ENCODE measurements at places on chromosomes 6 and 20.
A peak's percentile ranks its signal among the peaks of the same experiment; 100 is the strongest.

DNA sequence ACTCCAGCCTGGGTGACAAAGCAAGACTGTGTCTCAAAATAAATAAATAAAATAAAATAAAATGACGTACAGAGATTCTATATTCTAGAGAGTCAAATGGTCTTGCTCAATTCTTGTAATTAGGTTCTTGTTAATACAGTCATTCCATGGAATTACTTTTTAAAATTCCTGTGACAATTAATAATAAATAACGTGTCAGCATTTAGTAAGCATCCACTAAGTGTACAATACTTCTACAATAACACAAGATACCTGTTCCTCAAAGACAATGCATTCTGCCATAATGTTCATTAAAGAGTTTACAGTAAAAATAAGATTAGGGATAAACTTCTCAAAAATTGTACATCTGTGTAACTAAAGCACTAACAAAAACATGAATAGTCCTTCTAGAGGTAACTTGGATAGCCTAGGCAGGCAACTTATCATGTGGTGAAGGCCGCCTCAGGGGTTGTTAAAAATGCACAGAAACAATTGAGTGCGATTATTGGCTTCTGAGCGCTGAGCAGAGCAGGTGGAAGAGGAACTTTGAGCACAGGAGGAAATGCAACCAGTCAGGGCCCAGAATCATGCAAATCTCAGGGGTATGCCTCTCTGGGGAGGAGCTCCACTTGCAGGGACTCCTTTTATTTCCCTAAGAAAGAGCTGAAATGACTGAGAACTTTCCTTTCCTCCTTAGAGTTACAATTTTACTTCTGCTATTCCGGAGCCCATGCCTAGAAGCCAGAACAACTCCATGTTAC lies 37.1 kb downstream of the QRSL1 start:
- no peak for DNase-seq

DNA sequence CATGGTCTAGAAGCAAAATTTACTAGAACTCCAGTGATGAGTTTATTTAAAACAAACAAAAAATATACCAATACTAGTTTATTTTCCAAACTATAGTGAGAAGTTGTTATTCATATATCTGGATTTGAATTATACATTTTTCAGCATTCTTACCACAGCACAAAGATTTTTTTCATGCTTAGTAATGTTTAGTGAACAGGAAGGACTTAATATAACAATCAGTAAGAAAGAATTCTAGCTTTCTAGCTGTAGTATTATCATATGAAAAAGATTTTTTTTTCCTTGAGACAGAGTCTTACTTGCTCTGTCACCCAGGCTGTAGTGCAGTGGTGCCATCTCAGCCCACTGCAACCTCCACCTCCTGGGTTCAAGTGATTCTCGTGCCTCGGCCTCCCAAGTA lies 13.8 kb downstream of the MARCKS start:
- no peak for DNase-seq

GRCh38 chr20:49519777-49520359 lies 37.4 kb upstream of the KCNB1 start:
- DNase-seq = no peak

- no peak for DNase-seq
Measured at GRCh38 chr20:41218466-41218865, 81.1 kb downstream of the PLCG1 start.

GRCh38 chr6:112253841-112254816 lies at the start of gene LAMA4:
TSS of gene LAMA4 (minus strand) at chr6:112254567. CDS start at chr6:112254150, 417 bp downstream.
- DNase-seq = no peak

DNA sequence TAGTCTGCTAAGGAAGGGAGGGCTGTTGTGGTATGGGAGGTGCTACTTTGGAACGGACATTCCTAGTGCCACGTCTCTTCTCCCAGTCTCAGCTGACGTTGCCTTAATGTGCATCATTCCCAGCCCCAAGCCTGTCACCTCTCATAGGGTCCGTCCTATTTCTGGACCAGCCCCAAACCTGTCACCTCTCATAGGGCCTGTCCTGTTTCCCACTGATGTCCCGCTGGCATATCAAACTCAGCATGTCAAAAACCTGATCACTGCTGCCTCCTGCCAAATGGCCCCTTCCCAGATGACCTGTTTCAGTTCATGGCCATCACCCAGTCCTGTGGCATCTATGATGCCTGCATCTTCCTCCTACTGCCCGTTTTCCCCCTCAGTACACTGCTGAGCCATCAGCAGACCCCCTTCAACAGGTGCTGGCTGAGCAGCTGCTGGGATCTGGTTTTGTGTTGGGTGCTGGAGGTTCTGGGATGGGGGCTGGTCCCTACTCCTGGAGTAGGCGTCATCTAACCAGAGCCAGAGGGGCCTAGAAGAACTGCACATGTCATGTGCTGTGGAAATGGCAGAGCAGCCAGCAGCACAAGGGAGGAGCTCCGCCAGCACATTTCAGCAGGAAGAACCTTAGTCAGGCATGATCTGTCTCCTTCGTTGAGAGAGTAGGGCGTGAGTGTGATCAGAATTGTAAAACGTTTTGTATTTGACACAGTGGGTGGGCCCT lies 3.3 kb downstream of the ENTPD6 start:
- DNase-seq = no peak

GRCh38 chr6:22892452-22892851 lies 323.1 kb downstream of the HDGFL1 start:
- no peak for DNase-seq

GRCh38 chr20:1212607-1213396 lies 9.5 kb downstream of the C20orf202 start:
- DNase-seq = peak; percentile 40

DNA sequence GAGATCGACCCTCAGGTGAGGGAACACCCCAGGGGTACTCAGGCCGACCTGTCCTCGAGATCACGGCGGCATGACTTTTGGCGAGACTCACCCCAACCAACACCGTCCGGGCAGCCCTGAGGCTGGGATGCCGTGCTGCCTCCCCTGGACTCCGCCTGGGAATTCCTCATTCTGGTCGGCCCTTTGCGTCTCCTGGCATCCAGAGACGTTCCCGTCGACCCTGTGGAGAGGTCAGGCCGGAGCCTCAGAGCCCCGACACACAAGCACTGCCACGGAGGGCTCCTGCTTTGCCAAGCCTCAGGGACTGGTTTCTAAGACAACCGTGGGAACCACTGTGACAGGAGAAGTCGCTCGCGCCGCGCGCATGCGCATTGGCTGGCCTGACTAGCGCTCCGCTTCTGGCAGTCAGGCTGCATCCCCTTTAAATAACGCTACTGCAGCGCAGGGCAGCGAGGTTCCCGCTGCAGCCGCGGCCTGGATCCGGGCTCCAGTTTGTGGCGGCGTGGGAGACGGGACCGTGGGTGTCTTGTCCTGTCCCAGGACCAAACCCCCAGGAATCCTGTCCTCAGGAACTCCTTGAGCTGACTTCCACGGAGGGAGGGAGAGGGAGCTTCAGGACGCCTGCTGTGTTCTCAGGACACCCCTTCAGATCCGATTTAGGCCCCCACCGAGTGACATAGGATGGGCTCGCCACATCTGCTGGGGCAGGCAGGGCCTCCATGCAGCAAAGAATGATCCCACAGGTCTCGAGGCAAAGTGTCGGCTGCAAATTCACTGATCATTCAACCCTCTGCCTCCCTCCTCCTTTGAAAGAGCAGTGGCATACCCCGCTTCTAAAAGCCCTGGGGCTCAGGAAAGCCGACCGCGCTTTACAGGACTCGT lies 163.2 kb upstream of the ZNF337 start:
- peak; percentile 32 for DNase-seq

DNA sequence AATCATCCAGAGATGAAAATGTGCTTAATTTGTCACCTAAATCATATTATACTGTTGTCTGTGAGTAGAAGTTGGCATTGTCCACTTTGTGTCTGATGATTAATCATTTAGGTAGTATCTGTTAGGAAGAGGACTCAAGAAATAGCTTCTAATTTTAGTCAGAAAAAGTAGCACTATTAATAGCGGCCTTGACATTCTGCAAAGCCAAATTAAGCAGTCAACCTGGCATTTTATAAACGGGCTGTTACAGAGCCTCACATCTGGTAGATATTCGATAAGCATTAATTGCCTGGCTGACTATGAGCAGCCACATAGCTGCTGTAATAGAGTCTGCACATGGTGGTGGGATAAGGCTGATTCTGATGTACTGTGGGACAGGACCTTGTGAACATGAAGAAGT lies 99.5 kb downstream of the KLHL32 start:
- DNase-seq = no peak

- DNase-seq = no peak
Measured at GRCh38 chr6:143647732-143648131, 30.0 kb upstream of the PHACTR2 start.

GRCh38 chr6:113607821-113608545 lies 249.2 kb upstream of the MARCKS start:
- no peak for DNase-seq

GRCh38 chr6:147207351-147207750 lies 3.1 kb downstream of the STXBP5 start:
- no peak for DNase-seq

DNA sequence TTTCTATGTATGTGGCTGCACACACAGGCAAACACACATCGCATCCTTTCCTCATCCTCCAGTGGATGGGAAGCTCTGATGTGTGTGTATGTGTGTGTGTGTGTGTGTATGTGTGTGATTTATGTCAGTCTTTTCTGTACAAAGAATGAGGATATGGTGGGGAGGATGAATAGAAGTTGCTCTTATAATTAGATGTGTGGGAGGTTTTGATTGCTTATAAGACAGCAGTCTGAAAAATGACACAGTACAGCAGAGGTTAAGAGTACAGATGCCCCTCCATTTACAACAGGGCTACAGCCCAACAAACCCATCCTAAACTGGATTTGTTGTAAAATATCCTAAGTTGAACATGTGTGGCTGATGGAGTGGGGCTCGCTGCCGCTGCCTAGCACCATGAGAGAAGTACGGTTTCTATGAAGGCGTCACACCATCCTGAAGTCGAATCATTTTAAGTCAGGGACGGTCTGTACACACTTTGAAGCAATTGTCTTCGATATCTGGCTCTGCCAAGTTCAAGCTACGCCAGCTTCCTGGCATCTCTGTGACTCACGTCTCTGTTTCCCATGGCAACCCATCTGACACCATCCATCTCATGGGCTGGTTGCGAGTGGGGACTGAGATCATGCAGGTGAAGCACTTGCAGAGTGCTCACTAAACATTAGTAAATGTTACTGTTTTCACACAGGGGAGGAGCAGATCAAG lies 252.6 kb downstream of the MYLK4 start:
- DNase-seq = no peak

DNA sequence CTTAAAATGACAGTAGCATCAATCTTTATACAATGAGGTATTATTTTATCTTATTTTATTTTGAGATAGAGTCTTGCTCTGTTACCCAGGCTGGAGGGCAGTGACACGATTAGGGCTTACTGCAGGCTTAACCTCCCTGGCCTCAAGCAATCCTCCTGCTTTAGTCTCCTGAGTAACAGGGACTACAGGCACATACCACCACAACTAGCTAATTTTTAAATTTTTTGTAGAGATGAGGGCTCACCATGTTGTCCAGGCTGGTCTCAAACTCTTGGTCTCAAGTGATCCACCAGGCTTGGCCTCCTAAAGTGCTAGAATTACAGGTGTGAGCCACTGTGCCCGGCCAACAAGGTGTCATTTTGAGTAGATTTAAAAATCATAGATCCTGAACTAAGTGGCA lies 125.9 kb downstream of the PDSS2 start:
- no peak for DNase-seq

- no peak for DNase-seq
Measured at GRCh38 chr20:33909331-33909921, 84.3 kb upstream of the RALY start.

DNA sequence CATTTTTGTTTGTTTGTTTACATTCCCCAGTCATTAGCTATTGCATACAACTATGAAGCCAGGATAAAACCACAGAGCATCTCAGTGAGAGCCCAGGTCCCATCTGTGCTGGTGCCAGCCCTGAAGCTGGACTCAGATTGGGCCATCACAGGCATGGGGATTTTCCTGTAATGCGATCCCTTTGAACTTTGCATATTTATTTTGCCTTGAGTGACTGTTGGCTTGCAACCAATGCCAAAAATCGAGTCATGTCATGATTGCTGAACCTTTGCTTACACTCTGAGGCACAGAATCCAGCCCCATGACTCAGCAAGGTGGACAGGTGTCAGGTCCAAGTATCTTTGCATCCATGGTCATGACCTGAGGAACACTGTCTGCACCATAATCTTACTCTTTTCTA lies 46.2 kb upstream of the GGTLC1 start:
- DNase-seq = no peak

DNA sequence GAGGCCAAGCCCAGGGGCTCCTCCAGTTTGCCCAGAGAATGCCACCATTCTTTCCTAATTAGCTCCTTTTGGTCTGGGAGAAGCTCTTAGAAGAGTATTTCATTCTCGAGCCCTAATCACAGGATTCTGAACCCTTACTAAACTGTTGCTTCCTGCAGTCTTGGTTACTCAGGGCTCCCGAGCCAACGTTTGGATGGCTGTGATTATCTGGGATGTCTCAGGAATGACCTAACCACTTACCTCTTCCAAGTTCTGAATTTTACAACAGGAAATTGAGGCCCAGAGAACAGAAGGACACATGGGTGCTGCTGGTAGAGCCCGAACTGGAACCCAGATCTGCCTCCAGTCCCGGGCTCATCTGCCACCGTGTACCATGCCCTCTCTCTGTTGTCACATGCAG lies 22.2 kb upstream of the PNPLA1 start:
- DNase-seq = no peak

DNA sequence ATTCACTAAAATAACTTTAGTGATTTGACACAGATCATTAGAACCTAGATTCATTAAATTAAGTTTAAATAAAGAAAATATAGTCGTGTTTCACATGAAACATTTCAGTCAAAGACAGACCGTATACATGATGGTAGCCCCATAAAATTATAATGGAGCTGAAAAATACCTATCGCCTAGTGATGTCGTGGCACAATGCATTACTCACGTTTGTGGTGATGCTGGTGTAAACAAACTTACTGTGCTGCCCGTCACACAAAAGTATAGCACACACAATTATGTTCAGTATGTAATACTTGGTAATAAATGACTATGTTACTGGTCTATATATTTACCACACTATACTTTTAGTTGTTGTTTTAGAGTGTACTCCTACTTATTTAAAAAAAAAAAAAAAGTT lies 17.3 kb downstream of the DST start:
- DNase-seq = no peak

GRCh38 chr6:110864824-110865223 lies 9.8 kb upstream of the AMD1 start:
- DNase-seq = no peak

- DNase-seq = no peak
Measured at GRCh38 chr6:87436435-87436834, 28.7 kb downstream of the CFAP206 start.

- no peak for DNase-seq
Measured at GRCh38 chr6:138970856-138971425, 17.1 kb downstream of the REPS1 start.

- no peak for DNase-seq
Measured at GRCh38 chr6:110703010-110703905, 112.0 kb downstream of the CDK19 start.

All from activated naive CD8-positive, alpha-beta T cell treated with anti-CD3 and anti-CD28 coated beads, Interleukin-2, amount 50 U/mL, for 16 hours (primary cell).